ENCODE measurements at places on chromosomes 5 and 9.

GRCh38 chr9:7325995-7326394 is 473.6 kb downstream of the DMAC1 start:
- no peak for DNase-seq

- DNase-seq, result no peak
Measured at GRCh38 chr9:130892477-130893304, 3.9 kb downstream of the QRFP start.

DNA sequence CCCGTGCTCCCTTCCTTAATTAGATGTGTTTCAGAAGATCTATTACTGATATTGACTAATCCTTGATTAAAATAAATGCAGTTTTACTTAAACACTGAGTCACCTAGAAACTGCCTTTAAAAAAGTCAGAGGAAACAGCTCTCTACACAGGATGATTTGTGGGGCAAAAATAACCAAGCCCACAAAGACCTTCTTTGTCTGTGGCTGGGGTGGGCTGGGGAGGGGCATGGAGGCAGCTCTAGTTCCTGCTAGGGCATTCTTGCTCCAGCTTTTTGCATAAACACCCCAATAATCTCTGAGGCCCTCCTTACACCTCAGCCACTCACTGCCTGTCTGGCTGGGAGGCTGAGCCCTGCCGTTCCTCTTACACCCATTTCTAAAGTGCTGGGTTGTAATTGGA is 227.6 kb upstream of the DAP start:
- DNase-seq, result no peak

GRCh38 chr5:151159649-151160373 is 2.2 kb upstream of the ANXA6 start:
- DNase-seq, result no peak

Data from activated T-helper 9 cell treated with anti-CD3 and anti-CD28 coated beads, Interleukin-2, amount 50 U/mL, for 16 hours (primary cell).